Eye (tissue), 1 donor: ENCODE measurements at places on chromosomes 1 and 21.

GRCh38 chr1:114428083-114428754 lies 82.8 kb downstream of the TRIM33 start:
- DNase-seq: peak; percentile 40

DNA sequence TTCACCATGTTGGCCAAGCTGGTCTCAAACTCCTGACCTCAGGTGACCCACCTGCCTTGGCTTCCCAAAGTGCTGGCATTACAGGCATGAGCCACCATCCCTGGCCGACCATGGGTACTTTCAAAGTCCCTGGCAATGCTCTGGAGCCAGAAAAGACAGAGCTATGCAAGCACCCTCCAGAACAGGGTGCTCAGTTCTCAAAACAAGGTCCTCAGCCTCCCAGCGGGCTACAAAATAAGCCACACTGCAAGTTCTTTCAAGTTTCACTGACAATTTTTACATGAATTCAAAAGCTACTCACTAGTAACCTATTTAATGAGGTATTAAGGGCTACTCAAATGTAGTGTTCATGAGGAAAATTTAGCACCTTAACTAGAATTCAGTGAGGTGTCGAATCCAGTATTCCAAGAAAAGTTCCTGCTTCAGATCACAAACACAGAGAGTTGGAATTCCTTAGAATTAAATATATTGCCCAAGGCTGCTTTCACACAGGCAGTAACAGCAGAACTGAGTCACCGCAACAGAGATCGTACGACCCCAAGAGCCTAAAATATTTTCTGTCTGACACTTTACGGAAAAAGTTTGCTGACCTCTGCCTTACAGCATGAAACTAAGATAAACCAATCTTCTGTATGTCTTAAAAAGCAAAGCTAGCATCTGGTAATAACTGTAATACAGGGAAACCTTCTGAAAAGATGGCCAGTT lies 60.7 kb downstream of the HSF2BP start:
- no peak for DNase-seq

DNA sequence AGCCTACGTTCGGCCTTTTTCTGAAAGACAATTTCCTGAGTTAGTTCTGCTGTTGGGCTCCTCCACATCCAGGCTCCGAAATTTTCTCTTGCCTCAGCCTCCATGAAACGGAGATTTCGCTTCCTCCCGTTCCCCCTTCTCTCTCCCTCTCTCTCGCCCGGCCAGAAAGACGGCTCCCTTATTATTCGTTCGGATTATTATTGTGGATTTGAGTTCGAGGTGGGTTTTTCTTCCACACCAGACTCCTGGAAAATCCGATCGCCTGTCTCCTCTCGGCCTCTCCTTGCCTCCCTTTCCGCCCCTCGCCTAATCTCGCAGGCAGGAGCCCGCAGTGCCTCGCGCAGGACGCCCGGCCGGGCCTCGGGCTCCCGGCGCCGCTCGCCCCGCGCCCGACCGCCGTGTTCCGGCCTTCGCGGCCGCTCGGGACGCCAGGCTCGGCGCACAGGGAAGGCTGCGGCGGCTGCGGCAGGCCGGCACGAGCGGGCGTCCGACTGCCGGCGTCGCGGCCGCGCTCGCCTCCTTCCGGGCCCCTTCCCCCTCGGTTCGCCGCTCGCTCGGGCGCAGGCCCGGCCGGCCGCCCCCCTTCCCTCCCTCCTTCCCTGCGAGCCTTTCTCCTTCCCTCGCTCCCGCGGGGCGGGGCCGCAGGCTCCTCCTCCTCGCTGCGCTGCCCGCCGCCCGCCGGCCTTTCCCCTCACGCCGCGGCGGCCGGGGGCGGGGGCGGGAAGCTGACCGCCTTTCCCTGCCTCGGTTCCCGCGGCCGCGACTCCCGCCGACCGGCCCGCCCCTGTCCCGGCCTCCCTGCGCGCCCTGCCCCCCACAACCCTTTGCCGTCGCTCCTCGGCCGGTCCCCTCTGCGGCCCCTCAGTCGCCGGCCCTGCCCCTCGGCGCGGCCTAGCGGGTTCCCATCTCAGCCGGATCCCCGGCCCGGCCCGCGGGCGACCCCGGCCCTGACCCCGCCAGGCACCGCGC lies at the start of gene ARHGEF11:
Gene ARHGEF11 (minus strand): TSS at position 493 of the 969 bp plus-strand sequence. CDS start 1,412 bp downstream, outside the sequence.
- peak; percentile 96 for DNase-seq

DNA sequence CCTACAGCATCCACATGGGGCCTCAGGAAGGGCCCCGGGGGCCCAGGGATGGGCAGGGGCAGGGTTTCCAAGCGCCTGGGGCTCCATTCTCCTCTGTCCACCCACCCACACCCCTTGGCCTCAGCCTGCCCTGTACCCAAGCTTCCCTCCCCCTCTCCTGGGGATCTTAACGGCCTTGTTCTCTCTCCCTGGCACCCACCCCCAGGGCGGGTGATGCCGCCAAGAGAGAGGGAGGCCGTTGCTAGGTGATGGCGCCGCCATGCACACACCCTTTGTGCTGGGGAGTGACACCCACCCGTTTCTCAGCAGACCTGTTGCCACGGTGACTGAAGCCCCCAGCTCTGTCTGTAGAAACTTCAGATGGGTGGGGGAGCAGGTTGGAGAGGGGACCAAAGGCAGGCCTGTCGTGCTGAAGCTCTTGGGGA lies 7.6 kb downstream of the GPR37L1 start:
- peak; percentile 77 for DNase-seq

- peak; percentile 79 for DNase-seq
These were observed 1.9 kb upstream of the OR13G1 start for GRCh38 chr1:247681288-247681897.

GRCh38 chr1:193031431-193031830 lies 27.7 kb downstream of the UCHL5 start:
- DNase-seq: no peak

- DNase-seq: no peak
These were observed 17.3 kb upstream of the NMNAT2 start for GRCh38 chr1:183435497-183435896.

DNA sequence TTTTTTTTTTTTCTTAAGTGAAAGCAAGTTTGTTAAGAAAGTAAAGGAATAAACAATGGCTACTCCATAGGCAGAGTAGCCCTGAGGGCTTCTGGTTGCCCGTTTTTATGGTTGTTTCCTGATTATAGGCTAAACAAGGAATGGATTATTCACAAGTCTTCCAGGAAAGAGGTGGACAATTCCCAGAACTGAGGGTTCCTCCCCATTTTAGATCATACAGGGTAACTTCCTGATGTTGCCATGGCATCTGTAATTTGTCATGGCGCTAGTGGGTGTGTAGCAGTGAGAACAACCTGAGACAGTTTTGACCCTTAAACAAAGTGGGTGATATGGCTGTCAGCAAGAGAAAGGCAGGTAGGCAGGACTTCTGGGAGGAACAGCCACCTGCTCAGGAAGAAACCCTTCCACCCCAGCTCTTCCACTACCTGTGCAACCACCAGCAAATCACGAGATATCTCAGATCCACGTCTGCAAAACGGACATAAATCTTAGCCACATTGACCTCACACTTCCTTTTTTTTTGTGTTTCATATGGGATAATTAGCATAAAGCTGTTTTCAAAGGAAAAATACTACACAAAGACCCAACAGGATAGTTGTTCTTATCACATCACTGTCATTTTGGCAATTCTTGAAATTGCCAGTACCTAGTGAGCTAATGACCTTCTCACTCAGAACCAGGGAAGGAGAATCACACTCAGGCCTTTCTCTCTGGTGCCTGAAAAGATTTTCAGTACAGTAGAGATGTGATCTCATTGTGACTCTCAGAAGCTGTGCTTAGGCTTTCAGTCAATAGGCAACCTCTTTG lies 34.8 kb upstream of the DUSP10 start:
- no peak for DNase-seq

DNA sequence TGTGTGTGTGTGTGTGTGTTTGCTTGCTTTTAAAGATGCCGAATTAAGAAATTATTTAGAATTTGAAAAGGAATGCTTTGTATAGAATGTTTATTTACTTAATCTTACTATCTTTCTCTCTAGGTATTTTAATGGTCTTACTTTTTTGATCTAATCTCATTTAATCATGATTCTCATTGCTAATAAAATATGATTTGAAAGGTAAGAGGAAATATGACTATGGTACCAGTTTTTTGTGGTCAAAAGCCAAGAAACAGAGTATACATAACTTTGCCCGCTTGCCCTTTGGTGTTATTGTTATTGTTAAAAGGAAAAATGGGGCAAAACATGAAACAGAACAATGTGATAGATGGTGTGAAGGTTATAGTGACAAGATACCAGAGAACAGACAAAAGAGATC lies 74.6 kb downstream of the RPS6KC1 start:
- DNase-seq: no peak

DNA sequence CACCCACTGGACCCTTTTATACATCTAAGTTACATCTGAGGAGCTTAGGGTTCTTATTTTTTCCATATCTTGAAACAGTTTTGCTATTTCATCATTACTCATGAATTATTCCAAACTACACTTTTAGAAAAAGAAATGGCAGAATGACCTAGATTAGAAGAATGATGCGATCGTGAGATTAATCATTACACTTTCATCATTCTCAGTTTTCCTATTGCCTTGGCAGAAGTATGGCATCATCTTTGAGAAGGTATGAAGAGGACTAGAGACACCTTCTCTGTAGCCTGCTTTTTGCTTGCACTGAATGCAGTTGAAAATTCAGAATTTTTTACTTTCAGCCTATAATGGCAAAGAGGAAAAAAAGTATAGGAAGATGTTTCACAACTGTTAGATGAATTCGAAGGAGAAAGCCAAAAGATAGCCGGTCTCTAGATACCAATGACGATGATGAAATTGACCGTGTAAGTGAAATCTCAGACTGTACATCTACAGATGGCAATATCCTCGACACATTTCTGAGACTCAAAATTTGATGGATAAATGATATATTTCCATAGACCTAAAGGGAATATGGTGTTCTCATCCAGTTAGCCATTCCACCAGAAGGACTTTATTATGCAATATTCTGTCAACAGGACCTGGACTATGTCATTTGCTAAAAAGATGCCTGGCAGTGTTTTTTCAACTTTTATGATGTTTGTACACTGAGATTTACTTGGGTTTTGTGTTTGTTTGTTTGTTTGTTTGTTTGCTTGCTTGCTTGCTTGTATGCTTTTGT lies 191.8 kb downstream of the TOMM20 start:
- no peak for DNase-seq

DNA sequence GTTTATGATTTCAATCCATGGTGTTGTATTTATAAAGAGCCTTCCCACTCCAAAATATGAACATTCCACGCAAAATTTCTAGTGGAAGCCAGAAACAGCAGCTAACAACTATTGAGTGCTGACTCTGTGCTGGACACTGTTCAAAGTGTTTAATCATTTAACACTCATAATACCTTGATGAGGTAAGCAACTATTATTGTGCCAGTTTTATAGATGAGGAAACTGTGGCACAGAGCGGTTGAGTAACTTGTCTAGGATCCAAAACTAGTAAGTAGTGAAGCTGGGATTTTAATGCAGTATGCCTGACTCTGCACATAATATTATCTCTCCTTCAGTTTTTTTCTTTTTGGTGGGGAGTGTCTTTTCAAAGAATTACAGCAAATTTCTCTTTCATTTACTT lies 228.3 kb downstream of the SLC35F3 start:
- DNase-seq: no peak

DNA sequence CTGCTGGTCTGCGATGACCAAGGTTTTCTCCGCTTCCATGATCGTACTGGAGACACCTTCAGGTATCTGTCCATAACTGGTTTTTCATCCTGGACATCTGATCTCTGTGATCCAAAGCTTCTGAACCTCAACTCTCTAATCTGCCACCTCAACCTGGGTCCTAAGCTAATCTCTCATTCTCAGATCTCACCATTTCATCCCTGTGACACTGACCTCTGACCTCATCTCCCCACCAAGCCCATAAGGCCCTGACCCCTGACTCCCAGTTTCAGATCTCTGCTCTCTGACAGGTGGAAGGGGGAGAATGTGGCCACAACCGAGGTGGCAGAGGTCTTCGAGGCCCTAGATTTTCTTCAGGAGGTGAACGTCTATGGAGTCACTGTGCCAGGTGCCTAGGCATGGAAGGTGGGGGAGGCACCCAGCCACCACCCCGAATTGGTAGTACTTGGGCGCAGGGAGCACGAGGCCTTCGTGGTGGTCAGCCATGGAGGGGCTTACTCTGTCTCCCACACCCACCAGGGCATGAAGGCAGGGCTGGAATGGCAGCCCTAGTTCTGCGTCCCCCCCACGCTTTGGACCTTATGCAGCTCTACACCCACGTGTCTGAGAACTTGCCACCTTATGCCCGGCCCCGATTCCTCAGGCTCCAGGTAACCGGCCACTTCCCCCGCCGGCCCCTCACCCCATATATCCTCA lies 3.8 kb downstream of the SLC27A3 start:
- no peak for DNase-seq

- DNase-seq: no peak
These were observed 24.2 kb downstream of the PLEKHA6 start for GRCh38 chr1:204335533-204335932.

DNA sequence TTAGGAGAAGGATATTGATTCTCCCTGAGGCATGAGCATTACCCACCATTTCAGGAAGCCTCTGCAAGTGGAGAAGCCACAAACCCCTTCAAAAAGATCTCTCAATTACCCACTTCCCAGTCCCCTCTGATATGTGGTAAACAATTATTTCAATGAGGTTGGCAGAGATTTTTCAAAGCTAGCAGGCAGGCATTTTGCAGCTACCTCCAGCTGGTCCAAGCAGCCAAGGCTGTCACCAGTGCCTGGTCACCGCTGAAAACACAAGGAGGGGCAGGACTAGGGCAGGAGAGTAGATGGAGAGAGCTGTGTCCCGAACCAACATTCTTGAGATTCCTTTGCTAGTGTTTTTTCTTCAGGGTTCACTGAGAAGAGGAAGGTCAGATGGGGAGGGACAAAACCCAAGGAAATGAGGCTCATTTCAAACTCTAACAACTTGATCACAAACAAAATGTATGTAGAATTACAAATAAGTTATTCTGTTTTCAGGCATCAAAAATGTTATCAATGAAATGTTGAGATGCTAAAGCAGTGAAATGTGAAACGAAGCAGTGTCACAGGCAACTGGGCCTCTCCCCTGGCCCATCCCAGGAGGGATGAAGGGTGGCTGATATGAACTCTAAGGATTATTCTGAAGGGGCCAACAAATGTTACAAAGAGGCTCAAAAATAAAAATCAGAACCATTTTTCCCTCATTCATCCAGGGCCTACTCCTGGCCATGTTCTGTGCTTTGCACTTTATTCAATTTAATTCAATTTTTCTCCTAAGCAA lies 22.3 kb downstream of the APP start:
- DNase-seq: peak; percentile 70

- DNase-seq: no peak
These were observed 82.3 kb downstream of the MRPL37 start for GRCh38 chr1:54282101-54282847.

DNA sequence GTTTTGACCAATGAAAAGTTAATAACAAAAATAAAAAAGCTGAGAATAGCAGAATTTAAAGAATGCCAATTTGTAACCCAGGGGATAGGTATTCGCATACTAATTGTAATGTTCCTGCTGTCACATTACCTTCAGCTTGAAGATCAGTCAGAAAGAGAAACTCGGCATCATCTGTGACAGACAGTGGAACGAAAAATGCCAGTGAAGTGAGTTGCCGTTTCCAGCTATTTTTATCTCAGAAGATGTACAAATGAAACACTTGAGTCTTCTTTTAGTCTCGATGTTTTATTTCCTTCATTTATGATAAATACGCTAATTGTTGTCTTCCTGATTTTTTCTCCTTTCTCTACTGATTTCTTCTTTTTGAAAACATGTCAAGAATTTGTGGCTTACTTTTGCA lies 26.1 kb downstream of the RGS21 start:
- no peak for DNase-seq
